ENCODE measurements at places on chromosomes 13 and 19.

DNA sequence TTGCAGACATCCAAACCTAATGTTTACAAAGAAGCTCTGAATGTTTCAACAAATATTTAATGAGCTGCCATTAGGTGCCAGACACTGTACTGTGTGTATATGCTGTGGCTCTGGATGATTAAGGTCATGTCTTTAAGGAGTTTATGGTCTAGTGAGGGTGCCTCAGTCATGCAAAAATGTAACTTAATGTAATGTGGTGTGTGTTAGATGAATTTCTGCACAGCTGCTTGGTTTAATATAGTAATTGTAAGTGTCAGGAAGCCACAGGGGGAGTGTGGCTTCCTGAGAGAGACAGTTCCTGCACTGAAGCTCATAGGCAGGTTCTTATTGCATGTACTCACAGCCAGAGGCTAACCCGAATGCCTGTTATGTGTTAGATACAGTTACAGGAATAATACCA is 43.3 kb downstream of the SPATA13 start:
- DNase-seq, result no peak

GRCh38 chr13:67330149-67330548 is 100.0 kb upstream of the PCDH9 start:
- no peak for DNase-seq

- DNase-seq, result no peak
Observed at GRCh38 chr19:3653865-3654513, 27.4 kb upstream of the CACTIN start.

- DNase-seq, result peak; percentile 100
Observed at GRCh38 chr19:58543826-58544590, at the start of gene TRIM28. Gene TRIM28 (plus strand): TSS chr19:58544064. CDS start chr19:58544758, 694 bp downstream.

- DNase-seq, result no peak
Observed at GRCh38 chr19:43809762-43810696, 7.8 kb upstream of the LYPD5 start.

- no peak for DNase-seq
Observed at GRCh38 chr13:99007414-99007986, 29.6 kb upstream of the DOCK9 start.

DNA sequence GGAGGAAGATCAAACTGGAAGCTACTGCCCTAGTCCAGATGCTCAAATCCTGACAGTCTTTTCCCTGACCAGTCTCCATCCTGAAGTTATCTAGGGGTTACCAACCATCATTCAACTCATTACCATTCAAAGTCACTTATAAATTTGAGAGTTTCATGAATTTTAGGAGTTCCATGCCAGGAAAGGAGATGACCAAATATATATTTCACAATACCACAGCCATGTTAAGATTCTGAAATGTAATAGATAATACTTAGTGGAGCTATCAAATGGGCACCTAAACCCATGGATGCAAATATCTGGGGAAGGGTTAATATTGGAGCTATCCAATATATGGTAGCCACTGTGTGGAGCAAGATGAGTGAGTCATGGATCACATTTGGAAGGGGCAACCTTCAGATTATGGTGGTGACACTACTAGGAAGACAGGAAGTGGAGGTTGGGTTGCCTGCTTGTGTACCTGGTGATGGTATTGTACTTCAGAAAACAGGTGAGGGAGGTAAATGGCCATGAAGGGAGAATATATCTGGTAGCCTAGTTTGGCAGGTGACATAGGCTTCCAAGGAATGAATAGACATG is 18.7 kb downstream of the ZNF586 start:
- no peak for DNase-seq

GRCh38 chr13:19332378-19332777 is 150.8 kb upstream of the TUBA3C start:
- no peak for DNase-seq

GRCh38 chr19:54955376-54955775 is 8.0 kb upstream of the NLRP7 start:
- no peak for DNase-seq

GRCh38 chr13:61247149-61247936 is 168.3 kb downstream of the PCDH20 start:
- DNase-seq, result no peak

- no peak for DNase-seq
Observed at GRCh38 chr13:94182185-94182761, 297.2 kb downstream of the DCT start.

DNA sequence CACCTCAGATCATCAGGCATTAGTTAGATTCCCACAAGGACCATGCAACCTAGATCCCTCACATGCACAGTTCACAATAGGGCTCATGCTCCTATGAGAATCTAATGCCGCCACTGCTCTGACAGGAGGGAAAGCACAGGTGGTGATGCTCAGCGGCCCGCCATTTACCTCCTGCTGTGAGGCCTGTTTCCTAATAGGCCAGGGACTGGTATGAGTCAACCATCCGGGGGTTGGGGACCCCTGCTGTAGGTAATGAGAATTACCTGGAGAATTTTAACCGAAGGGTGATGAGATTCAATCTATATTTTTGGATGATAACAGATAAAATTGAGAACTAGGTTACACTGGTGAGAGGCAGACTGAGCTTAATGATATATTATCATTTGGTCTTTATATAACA is 101.4 kb downstream of the LACC1 start:
- no peak for DNase-seq

- DNase-seq, result no peak
Observed at GRCh38 chr19:30444253-30444671, 72.1 kb downstream of the ZNF536 start.

- DNase-seq, result no peak
Observed at GRCh38 chr13:76474356-76474755, 411.8 kb downstream of the KCTD12 start.

DNA sequence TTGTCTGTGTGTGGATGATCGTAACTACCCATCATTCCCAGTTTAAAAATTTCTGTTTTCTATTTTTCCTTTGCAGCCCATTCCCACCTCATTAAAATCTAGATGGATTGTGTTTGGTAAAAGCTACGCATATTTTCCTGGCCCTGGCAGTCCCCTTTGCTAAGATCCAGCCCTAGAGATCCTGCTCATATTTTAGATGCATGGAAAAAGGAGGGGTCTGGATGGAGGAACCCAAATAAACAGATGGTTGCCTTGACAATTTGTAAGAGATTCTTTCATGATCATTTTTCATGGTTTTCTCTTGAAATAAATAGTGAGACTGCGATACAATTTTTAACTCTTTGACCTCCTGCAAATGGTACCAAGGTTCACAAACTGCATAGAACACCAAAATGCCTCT is 174.4 kb downstream of the SLC7A1 start:
- no peak for DNase-seq

DNA sequence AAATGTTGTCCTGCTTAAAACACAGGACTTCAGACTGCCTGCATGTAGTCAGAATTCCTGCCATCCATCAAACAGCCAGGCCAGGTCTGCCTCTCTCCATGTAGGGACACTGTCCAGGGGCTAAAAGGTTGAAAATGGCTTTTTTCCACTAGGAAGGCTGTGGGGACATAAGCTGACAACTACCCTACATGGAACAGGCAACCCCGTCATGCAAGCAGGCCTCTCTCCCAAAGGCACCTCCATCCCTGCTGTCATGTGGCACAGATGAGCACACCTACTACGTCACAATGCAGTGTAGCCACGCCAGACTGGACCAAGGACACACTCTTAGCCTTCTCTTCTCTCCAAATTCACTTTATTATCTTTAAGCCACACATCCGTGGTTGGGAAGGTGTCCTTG is 40.8 kb downstream of the LATS2 start:
- DNase-seq, result no peak

GRCh38 chr19:18278521-18279265 is 2.7 kb downstream of the JUND start:
- DNase-seq, result no peak

- no peak for DNase-seq
Observed at GRCh38 chr19:36707134-36707533, 19.7 kb downstream of the ZNF567 start.

- DNase-seq, result no peak
Observed at GRCh38 chr13:77429320-77430142, 102.6 kb upstream of the MYCBP2 start.

DNA sequence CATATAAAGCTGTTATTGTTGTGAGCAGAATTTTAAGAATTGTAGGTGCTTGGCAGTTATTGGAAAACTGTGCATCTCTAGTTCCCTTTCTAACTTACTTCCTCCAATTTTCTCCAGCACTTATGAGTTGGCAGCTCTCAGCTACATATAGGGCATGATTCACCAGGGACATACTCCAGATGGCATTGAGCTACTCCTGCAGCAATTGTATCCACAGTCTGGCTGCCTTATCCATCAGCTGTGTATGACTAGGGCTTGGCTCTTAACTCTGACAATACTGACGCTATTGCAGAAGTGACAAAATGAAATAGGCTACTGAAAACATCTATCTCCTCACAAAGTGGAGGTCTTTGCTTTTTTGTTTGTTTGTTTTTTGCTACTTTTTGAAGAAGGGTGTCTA is 276.7 kb downstream of the POU4F1 start:
- DNase-seq, result no peak

GRCh38 chr19:9914001-9914314 is 22.4 kb downstream of the OLFM2 start:
- DNase-seq, result no peak

GRCh38 chr13:91362908-91363307 is 15.4 kb downstream of the MIR17HG start:
- DNase-seq, result no peak

DNA sequence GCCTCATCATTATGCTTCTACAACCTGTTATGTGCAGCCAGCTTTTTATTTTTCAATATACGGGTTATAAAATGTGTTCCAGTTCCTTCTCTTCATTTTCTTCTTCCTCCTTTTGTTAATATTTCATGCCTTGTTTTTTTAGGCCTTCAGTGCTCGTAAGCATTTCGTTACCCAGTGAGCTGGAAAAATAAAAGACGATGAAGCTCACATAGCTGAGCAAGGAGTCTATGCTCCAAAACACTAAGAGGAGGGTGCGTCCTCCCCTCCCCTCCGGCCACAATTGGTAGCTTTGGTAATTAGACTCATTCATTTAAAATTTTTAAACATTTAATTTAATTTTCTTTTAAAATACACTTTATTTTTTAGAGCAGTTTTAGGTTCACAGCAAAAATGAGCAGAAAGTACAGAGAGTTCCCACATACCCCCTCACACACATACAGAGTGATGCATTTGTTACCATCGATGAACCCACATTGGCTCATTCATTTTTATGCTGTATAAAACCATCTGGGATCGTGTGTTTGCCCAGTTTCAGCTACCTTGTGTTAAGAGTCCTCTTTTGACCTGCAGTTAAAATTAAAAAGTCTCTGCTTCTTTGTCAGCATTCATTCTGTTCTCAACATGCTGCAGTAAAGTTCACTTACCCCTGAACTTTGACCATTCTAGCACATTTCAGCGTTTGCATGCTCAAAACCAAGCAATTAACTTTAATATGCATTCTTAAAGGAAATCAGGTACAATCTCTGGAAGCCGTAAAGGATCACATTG is 223.9 kb downstream of the LACC1 start:
- DNase-seq, result no peak

DNA sequence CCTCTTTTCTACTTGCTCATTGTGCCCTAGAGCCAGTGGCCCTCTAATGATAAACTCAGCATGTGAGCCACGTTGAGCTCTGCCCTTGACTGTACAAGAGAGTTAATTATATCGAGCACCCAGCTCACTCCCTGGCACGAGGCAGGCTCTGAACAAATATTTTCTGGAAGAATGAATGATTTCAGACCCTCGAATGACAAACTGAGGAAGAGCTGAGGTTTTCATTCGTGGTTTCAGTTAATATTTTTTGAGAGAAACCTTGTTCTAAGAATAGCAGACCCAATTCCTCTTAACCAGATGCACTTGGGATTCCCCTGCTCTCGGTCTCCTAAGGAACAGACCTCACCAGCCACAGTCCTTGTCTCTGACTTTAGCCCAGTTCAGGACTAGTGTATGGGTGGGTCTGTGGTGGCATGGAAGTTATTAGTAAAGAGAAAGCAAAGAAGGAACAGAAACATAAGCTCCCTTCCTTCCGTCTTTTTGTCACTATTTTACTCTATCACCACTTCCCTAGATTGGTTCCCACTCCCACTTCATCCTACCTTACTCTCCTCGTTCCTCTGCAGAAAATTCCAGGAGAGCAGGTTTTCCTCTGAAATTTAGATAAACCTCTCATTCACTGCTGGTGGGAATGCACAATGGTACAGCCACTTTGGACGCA is 22.1 kb upstream of the WDFY2 start:
- no peak for DNase-seq

GRCh38 chr13:84294576-84294975 is 412.3 kb upstream of the SLITRK1 start:
- no peak for DNase-seq

GRCh38 chr13:25473864-25474263 is 102.1 kb downstream of the ATP8A2 start:
- DNase-seq, result no peak

GRCh38 chr19:49328741-49329140 is 3.8 kb upstream of the SLC6A16 start:
- DNase-seq, result no peak

DNA sequence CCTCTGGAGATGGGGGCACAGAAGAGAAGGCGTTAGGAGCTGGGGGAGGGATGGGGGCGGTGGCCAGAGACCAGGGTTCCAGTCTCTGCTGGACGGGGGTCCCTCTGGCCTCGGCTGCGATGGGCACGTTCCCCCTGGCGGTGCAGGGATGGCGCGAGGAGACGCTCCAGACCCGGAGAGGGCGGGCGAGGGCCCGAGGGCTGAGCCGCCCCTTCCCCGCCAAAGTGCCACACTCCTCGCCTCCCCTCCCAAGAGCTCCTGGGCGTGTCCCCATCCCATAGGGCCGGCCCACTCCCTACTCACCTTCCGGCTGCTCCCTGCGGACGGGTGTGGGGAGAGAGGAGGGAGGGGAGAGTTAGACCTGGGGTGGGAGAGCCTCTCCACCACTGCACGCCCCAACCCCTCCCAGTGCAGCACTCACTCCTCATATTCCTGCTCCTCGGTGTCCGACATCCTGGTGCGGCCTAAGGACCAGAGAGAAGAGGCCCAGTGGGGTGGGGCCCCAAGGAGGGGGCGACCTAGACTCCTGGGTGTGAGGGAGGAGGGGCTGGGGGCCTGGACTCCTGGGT is 2.2 kb downstream of the TNNT1 start:
- DNase-seq, result no peak

DNA sequence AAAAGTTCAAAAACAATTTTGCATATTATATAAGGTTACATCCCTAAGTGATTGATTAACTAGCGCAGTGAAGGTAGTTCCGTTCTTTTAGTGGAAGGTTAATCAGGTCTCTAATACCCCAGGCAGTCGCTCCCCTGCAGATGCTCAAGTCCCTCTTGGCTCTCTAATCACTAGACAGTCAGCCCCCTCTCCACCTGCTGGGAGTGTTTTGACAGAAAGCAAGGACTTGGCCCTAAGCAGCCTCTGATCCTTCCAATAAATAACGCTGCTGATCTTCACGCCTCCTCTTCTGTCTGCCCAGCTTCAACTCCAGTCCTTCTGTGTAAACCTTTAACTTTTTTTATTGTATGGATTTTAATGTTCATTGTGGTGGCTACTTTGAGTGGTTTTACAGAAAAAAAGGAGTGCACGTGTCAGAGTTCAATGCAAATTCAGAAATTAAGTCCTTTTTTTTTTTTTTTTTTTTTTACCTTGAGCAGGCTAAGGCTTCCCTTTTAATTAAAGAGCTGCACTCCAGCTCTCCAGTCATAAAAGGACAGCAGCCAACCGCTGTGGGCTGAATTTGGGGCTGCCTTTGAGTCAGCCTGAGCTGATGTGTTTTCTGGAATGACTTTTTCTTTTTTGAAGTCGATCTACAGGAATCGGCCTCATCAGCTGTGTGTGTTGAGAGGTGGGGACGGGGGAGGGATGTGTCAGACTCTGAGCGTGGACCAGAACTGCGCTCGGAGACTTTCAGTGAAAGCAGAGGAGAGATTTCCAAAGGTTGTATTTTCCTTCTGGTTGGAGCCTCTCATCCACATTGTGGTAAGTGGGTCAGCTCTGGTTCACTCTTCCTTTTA is 33.8 kb upstream of the MYO16 start:
- DNase-seq, result no peak

All from frontal cortex (tissue), 4 donors.